ENCODE measurements at places on chromosomes 12 and 14.

DNA sequence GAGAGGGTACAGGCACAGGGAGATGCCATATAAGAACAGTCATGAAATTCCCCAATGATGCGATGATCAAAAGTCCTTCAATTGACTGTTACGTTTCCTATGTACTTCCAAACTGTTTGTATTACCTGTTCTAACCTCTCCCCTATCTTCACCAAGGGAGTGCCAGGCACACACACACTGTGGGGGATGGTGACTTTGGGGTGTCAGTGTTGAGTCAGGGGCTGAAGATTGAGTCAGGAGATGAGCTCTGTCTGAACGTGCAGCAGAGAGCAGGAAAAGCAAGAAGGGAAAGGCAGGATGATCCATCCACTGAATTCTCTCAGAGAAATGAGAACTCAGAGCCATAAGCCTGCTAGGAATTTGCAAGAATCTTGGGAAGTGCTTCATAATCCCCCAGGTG, 153.4 kb downstream of the EFCAB11 start:
- DNase-seq: no peak

DNA sequence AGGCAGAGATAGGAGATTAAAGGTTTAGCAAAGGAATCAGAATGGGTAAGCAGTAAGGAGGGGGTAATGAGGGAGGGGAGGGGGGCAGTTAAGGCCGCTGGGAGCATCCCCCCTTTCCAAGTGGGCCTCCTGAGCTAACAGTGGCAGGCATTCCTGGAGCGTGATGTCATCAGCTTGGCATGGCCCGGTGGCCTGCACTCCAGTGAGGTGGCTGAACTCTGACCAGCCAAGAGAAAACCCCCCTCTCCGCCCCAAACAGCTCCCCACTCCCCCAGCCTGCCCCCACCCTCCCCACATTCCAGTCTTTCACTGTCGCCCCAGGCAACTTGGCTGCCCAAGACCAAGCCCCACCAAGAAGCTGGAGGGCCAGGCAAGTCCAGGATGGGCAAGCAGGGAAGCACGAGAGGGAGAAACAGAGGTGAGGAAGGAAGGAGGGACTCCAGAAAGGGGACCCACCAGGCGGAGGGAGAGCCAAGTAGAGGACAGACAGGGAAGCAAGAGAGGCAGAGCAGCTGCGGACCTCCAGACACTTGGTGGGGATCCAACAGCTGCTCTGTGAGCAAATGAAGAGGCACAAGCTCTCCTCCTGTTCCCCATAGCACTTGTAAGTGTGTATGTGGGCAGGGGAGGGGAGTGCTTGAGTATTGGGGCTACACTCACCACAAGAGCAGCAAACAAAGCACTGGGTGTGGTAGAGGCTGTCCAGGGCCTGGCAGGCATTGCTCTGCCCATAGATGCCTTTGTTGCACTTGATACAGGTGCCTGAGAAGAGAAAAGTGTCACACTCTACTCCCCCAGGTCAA, 4.5 kb downstream of the AJUBA start:
- DNase-seq: peak; percentile 47

DNA sequence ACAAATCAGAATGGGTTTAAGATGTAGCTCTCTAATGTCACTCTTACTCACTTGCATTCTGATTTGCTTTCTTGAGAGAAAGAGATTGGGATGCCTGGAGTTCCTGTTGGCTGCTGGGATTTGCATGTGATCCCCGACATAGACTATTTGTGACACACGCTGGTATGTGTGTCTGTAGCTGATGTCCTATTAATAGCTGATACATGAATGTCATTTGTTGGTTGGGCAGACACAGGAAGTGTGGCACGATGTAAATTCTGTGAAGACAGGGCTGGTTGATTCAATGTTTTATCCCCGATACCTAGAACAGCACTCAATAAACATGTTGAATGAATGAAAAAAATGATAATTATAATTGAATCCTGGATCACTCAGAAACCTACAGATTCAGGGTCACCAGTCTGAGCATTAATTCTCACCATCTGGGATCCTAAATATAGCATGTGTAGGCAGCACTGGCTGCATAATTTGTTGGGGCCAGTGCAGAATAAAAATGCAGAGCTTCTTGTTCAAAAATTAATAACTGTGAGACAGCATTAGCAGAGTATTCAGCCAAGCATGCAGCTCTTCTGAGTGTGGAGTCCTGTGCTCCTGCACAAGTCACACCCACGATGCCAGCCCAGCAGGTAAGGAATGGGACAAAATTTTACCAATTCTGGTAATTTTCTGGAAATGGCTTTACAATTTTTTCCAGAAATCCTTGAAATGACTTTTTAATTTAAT, 35.5 kb upstream of the SOCS2 start:
- peak; percentile 15 for DNase-seq

- DNase-seq: no peak
These were observed 171.7 kb downstream of the MYRFL start for GRCh38 chr12:69996722-69997121.

DNA sequence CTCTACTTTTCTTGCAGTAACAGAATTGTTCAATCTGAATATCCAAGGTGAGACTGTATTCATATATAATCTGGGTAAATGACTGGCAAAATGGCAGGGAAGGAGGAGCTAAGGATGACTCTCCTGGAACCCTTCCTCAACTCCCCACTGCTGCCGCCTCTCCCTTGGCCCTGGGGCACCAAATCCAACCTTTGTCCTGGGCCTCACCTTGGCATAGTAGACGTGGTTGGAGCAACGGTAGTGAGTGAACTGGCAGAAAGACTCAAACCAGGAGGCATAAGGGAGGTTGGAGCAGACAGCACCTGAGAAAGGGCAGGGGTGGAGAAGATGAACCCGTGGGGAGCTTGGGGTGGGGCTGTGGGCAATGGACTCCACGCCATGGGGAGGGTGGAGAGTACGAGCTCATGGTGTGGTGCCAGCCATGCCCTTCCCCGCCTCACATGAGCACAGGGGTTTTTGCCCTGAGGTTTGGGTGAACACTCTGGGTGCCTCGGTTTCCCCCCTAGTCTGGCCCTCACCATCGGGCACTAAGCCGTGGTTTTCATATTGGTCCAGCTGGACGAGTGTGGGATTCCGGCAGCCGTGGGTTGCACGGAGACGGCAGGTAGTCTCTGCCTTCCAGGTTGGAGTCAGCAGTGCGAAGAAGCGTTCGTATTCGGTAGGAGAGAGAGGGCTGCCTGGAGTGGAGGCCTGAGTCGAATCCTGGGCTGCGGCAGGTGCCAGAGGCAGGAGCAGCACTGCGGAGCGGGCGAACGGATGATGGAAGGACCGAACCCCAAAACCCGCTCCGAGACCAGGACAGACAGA, 753 bp downstream of the ACRBP start:
- peak; percentile 21 for DNase-seq

- DNase-seq: peak; percentile 1
These were observed 648.5 kb downstream of the RPS29 start for GRCh38 chr14:48937541-48938195.

DNA sequence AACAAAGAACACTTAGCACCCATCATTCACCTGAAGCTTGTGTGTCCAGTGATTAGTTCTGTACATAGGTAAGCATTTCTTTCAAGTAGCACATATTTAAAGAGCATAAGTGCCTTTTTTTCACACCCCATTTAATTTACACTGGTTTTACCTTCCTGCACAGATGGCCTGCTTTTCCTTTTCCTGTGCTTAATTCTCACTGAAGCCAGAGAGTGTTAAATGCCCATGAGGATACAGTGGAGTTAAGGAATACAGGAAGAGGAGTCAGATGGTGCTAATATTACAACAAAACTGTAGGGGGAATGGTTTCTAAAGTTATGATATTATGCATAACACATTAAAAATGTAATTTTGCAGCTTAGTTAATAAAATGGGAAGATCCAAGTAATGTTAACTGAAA, 31.0 kb upstream of the SLC38A1 start:
- DNase-seq: no peak

DNA sequence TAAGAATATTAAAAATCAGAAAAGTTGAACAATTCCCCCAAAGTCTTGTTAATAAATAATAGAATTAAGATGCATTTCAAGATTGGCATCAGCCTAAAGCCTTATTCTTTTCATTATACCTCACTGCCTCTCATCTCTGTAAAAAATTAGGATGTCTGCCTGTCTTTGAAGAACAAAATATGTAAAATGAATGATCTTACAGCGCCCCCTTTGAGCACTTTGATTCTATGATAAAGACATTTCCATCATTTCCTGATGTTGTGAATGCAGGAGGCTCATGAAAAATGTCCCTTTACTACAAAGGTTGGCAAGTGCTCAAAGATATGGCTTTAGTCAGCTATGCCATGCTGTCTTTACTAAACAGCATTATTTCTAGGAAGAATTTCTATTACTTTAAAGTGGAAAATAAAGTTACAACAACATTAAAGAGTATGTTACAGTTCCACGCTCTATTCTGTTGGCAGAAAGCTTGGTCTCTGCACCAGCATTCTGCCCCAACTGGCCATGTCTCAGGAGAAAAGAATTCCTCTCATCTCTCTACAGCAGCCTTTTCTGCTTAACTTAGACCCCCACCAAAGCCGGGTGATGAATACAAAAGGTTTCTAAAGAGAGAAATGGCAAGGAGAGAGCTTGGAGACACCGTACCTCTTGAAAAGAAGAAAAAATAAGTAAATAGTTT, 95.1 kb downstream of the LLPH start:
- no peak for DNase-seq

DNA sequence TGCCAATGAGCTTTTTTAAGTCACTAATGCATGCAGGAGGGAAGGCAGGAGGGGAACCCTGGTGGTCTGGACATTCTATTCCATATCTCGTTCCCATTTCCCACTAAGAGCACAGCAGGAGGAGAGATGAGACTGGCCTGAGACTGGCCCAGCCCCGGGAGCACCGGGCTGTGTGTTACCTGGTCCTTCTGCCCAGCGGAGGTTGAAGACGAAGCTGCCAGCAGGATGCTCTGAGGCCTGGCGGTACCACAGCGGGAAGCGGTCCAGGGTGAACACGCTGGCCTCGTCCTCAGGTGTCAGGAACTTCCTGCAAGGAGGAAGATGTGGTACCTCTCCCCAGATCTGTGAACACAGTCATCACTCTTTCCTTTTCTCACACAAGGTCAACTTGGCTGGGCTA, 23.9 kb downstream of the LRTM2 start:
- no peak for DNase-seq

DNA sequence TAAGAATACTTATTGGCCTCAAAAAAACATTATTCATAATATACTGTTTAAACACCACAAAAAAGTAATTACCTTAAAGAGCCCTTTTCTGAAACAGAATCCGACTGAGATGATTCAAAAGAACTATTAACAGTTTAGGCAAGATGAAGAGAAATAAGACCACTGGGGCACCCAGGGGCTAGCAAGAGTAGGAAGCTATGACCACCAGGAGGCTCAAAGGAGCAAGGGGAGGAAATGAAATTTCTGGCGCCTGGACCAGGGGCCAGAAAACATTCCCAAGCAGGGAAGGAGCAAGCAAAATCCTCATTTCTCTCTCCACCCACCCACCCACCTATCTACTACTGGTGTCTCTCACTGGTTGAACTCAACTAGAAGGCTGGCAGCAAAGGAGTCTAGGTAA, 6.3 kb upstream of the DCAF4 start:
- DNase-seq: no peak

GRCh38 chr14:95156161-95157047, 925 bp downstream of the DICER1 start:
- no peak for DNase-seq

DNA sequence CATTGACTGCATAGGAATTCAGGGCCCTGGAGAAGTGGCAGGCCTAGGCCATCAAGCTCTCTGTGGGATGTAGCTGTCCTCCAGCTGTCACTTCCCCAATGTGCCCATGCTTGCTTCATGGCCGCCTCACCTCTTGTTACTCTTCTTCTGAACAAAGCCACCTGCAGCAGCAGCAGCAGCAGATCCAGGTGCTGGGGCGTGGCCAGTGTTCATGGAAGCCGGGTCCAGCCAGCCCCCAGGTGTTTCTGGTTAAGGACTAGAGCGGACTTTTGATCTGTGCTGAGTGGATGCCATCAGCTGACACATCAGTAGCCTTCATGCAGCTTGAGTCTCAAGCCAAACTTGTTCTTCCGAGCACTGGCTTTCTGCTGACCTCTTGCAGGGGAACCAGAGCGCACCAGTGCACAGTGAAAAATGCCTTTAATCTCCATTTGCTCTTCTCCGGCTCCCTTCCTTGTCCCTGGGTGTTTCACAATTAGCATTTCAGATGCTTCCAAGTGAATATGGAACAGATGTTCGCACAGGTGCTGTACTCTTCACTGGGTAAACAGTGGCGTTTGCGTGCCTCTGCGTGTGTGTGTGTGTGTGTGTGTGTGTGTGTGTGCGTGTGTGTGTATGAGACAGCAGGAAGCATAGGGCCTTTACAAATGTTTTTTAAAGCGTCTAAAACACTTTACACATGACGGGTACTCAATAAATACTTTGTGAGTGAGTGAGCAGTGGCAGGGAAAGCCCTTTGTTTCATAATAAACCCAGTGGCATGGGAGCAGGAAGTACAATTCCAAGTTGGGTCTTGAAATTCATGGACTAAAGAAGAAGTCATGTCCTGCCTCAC, 20.1 kb downstream of the TPCN1 start:
- DNase-seq: no peak

DNA sequence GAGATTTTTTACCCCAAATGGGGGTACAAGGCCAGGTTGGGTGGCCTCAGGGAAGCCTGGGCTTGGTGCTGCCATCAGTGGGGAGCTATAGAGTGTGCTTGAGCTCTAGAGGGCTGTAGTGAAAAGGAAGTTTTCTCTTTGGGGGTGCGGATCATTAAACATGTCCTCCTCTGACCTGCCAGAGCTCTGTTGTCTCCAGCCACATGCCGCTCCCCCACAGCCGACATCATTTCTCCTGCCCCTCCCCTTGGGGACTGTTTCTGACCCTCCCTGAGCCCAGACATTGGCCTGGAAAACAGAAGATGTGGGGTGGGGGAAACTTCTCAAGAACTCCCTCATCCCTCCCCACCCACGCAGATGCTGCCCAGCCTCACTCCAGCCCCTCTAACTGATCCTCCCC, 25.3 kb downstream of the DTX1 start:
- DNase-seq: no peak

DNA sequence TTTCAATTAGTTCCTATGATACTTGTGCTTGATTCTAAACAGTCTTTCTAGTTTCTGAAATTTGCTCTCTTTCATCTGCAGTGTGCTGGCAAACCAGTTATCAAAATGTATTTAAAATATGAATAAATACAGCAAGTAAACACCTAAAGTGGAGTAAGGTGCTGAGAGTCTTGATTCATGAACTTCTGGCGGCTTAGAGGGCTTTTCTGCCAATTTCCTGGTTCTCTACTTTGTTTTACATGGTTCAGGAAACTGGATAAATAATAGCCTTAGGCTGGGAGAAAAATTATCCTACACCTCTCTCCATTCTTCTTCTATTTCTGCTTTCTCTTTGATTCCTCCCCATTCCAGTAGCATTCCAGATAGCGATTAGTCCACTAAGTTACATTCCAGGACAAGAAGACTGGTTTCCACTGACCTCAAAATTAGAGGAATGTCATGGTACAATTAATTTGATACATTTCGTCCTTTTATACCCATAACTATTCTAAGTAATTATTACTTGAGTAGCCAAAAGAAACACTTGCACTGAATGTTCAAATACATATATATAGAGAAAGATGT, 14.9 kb downstream of the ATP2B1 start:
- no peak for DNase-seq

DNA sequence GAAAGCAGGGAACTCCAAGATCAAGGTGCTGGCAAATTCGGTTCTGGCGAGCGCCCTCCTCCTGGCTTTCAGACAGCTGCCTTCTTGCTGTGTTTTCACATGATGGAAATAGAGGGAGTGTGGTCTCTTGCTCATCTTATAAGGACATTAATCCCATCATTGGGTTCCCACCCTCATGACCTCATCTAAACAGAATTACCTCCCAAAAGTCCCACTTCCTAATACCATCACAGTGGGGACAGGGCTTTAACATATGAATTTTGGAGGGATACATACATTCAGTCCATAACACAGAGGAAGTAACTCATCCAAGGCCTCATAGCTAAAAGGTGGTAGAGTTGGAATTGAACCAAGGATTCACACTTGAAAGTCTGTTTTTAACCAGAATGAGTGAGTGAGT, 28.6 kb downstream of the DYRK2 start:
- no peak for DNase-seq

Measured in SK-N-SH (cell line).